ENCODE measurements at places on chromosomes 7 and 10.

DNA sequence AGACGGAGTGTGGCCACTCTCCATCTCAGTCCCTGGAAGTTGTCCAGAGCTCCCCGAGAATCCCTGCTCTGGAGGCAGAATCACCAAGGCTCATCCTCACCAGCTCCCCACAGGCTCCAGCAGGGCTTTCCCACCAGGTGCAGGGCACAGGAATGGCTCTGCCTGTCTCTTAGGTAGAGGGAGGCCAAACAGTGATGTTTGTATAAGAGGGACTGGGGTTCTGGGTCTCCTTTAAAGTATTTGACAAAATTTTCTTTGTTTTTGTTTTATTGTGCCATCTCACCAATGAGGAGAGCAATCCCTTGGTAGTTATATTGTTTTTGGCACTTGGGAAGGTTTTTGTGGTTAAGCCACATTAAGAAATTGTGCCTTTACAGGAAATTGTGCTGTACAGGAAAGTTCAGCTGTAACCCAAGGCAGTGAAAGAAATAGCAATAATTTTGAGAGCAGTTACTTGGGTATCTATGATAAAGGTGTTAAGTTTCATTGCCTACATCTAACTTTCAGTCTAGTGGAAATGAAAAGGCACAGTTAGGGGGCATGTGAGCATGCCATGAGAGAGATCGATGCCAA, 219.3 kb upstream of the PRSS58 start:
- DNase-seq = no peak

DNA sequence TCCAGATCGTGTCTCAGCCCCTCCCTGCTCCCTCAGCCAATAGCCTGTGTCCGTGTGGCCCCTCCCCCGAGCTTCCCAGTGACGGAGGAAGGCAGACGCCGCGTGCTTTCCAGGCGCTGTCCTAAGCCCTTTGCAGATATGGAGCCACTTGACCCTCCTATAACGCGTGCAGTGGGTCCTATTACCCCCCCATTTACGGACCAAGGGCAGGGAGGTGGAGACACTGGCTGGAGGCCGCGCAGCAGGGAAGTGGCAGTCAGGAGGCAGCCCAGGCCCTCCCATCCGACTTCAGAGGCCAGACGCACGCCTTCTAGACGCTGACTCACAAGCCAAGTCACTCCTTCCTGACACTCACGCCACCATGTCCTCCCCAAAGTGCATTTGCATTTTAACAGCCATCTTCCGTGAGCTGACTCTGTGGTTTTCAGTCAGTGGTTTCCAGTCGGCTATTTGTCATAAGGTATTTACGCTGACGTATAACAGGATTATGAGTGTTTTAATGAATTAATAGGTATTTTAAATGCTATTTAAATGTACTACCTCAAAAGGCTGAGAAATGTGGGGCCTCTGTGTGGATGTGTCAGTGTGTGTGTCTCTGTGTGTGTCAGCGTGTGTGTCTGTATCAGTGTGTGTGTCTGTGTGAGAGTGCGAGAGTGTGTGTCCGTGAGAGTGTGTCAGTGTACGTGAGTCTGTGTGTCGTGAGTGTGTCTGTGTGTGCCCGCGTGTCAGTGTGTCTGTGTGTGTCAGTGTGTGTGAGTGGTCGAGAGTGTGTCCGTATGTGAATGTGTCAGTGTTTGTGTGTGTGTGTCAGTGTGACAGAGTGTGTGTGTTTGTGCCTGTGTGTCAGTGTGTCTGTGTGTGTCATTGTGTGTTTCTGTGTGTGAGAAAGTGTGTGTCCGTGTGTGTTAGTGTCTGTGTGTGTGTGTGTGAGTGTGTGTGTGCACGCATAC, 92.0 kb upstream of the INSIG1 start:
- no peak for DNase-seq

DNA sequence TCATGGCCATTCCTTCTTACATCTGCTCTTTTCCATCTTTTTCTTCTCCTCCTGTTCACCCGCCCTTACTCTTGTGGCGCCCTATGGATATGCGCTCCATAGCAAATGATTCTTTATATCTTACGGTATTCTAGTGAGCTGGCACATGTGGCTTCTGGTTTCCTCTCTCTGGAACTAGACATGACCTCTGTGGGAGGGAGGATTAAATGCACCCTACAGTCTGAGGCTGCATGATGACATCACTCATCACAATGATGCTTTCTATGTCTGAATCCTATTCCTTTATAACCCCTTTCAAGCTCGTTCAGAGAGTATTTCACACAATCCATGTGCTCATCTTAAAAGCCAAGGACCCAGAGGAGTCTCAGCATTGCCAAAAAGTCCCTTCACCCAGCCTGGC, 153.3 kb downstream of the EGFR start:
- no peak for DNase-seq

DNA sequence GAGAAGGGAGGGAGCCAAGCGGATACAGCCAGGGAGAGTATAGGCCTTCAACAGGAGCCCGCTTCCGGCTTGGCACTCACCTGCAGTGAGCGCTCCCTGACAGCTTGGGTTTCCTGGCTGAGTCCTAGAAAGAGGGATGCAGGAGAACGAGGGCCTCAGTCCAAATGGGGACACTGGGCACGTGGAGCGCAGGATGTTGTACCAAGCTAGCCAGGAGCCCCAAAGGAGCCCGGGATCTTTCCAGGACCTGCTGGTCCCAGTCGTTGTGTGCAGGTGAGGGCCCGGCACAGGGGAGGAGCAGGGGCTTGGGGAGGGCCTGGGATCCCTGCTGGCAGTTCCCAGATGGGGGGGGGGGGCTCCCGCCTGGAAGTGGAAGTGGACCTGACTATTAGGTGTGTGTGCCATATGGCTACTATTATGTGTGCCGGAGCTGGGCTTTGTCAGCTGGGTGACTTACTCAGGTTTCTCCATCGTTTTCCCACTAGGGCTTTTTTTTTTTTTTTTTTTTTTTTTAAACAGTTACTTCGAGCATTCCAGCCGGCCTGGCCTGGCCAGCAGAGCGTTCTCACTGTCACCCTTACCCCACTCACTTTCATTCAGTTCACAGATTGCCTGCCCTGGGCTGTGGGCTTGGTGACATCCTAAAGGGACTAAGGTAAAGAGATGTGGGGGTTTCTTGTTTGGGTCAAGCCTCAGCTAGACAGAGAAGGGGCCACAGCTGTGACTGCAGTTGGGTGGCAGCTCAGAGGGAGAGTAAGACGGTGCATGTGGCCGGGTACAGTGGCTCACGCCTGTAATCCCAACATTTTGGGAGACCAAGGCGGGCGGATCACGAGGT, 3.8 kb downstream of the AGAP3 start:
- DNase-seq = no peak

DNA sequence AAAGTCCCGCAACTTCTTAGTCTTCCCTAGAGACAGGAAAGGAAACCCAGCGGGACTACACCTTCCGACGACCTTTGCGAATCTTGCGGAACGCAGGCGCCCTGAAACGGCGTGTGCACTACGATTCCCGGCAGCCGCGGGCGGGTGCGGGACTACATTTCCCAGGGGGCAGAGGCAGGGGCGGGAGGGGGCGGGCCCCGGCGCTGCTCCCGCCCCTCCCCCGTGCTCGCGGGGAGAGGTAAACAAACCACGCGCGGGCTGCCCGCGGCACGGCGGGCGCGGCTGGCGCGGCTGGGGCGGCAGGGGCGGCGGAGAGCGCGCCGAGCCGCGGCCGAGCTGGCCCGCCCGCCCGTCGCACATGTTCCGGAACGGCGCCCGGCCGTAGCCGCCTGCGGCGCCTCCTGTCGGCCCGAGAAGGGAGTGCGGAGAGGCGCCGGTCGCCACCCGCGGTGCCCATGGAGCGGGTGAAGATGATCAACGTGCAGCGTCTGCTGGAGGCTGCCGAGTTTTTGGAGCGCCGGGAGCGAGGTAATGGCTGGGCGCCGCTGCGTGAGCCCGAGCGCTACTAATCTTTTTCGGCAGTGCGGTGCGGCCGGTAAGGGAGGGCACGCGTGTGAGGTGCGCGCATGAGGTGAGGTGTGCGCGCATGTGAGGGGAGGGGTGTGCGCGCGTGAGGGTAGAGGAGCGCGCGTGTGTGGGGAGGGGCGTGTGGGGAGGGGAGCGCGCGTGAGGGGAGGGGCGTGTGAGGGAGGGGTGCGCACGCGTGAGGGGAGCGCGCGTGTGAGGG, 18.5 kb downstream of the MXI1 start:
- DNase-seq = peak; percentile 69

- no peak for DNase-seq
Measured at GRCh38 chr7:128453836-128454804, 1.6 kb upstream of the HILPDA start.

DNA sequence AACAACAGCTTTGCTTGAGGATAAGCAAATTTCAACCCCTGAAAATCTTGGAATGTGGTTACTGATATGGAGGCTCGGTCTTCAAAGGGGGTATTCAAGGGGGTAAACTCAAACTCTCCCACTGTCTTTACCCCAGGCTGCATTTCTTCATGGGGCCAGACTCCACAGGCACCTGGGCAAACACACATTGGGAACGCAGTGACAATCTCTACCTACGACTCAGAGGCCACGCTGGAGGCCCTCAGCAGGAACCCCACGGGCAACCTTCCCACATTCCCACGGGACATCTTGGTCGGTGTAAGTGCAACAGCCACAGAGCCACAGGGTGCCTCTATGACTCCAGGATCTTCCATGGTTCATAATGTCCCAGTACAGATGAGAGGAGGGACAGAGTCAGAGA, 2.2 kb upstream of the INSIG1 start:
- no peak for DNase-seq

DNA sequence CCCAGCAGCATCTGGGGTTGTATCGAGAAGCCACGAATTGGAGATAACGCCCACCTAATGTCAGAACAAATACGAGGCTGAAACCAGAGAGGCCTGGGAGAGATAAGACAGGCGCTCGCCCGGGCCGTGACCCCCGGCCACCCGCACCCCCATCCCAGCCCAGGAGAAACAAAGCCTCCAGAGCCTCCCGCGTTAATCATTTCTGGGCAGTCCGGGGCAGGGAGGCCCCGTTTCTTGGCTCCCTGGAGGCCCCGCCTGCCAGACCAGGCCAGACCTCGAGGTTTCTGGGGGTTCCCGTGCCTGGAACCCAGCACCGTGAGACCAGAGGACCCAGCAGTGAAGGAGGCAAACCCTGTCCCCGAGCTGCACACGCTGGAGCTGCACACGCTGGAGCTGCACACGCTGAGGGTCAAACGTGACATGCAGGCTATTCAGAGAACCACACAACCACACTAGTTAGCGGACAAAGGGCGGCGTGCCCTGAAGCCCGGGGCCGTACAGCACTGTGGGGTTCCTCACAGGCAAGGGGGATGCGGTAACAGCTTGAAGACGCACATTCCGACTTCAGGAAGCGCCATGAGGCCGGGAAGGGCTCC, 53.4 kb downstream of the FOXL3 start:
- no peak for DNase-seq

DNA sequence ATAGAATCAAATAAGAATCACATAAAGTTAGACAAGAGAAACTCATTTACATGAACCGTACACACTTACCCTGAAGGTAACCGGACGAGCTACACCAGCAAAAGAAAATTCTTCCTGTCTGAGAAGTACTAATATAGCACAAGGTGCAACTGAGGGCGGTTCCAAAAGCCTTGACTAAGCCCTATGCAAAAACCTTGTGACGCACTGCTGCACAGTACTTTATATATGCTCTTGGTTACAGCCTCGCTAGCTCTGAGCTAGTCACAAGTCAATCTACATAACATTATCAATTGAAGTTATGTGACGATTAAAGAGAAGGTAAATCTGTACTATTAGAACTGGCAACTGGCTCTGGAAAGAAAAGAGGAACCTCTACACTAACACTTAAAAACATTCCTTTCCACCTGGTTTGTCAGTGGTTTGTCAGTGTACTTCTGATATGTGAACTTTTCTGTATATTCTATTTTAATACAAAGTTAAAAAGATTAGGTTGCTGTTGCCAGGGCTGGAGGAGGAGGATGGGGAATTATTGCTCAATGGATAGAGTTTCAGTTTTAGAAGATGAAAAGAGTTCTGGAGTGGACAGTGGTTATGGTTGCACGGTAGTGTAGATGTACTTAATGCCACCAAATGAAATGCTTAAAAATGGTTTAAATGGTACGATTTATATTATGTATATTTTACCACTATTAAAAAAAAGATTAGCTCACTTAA, 21.6 kb downstream of the NT5C3A start:
- no peak for DNase-seq

GRCh38 chr10:15200626-15201025, 32.1 kb upstream of the NMT2 start:
- DNase-seq = no peak

GRCh38 chr7:117950601-117951260, 77.5 kb upstream of the CTTNBP2 start:
- DNase-seq = no peak

- peak; percentile 31 for DNase-seq
Measured at GRCh38 chr7:128841921-128842673, 11.9 kb downstream of the FLNC start.

GRCh38 chr7:72504061-72504706, 92.0 kb upstream of the CALN1 start:
- DNase-seq = no peak

GRCh38 chr10:60572511-60573194, 183.0 kb upstream of the ANK3 start:
- peak; percentile 46 for DNase-seq

GRCh38 chr7:2248984-2249694, 7.1 kb downstream of the NUDT1 start:
- DNase-seq = no peak

- DNase-seq = no peak
Measured at GRCh38 chr10:126373972-126374371, 14.3 kb downstream of the ADAM12 start.

DNA sequence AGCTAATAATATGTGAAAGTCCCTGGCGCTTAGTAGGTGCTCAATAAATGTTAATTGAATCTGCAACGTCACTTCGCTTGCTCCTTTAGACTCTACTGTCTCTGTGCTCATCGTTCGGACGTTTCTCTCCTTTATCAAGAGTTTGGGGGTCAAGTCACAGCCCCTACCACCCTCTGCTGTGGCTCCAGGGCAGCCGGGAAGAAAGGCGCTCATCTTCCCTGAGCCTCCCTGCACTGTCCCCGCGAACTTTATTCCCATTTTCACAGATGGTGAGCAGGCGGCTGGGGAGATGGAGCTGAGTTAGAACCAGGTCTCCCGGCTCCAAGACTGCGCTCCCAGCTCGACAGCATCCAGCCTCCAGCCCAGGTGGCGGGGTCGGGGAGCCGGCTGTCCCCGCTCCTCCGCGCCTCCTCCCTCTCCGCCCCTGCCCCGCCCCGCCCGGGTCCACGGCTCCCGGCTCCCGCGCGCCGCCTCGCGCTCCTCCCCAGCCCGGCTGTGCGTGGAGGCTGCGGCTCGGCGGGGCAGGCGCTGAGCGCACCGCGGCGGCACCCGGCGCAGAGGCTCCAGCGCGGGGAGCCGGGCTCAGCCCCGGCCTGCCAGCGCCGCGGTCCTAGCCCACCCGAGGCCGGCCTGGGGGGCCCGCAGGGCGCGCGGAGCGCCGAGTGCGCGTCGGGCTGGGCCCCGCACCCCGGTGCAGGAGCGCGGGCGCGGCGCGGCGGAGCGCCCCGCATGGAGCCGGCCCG, at the start of gene CLEC2L:
TSS of gene CLEC2L (plus strand) at position 487 of the 743 bp plus-strand sequence. CDS start at position 730, 243 bp downstream.
- no peak for DNase-seq

- no peak for DNase-seq
Measured at GRCh38 chr7:156100086-156100485, 287.8 kb upstream of the SHH start.

- no peak for DNase-seq
Measured at GRCh38 chr7:17674166-17674942, 265.9 kb downstream of the SNX13 start.

Measured in NCI-H1092 (cell line).